RKO (cell line): ENCODE measurements at places on chromosomes 4 and X.

GRCh38 chr4:41216294-41217019 is 2.1 kb upstream of the APBB2 start:
- DNase-seq, result peak; percentile 87

- no peak for DNase-seq
These were observed 46.1 kb downstream of the CNOT6L start for GRCh38 chr4:77773101-77773500.

GRCh38 chr4:105068516-105068915 is 78.2 kb upstream of the TET2 start:
- DNase-seq, result no peak

GRCh38 chrX:18534949-18535348 is 109.5 kb downstream of the CDKL5 start:
- DNase-seq, result no peak

DNA sequence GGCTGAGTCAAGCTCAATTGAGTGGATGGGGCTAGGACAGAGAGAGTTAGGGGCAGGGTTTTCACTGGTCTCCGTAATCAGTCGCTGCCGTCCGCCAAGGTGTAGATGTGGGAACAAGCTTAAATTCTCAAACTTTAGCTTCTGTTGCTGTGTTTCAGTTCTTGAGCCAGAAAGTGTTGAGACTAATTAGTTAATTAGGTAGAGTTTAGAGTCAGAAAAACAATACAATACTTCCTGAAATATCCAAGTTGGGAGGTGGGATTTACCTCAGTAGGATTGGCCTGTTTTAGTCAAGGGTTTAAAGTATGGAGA is 1.1 kb upstream of the UBE2D3 start:
- no peak for DNase-seq

GRCh38 chr4:167020410-167020809 is 213.9 kb downstream of the SPOCK3 start:
- peak; percentile 25 for DNase-seq

GRCh38 chr4:6591313-6591712 is 16.3 kb downstream of the MAN2B2 start:
- no peak for DNase-seq

- DNase-seq, result peak; percentile 3
These were observed 330.4 kb upstream of the NWD2 start for GRCh38 chr4:36914106-36914505.

GRCh38 chr4:139042981-139043460 is 27.4 kb downstream of the NOCT start:
- no peak for DNase-seq

DNA sequence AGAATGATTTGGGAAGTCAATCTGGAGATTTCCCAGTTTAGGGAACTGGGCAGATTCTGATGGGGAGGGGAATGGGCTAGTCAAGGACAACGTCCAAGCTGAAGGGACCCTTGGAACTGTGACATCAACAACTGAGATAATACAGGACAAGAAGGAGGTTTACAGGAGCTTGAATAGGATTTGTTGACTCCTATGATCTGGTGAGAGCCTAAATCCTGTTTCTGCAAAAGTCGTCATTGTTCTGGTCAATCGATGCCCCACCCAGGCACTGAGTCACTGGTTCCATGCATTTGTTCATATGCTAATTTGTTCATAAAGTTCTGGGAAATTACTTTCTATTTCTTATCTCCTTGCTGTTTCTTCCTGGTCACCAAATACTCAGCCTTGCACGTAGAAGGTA is 15.3 kb upstream of the PDGFRA start:
- DNase-seq, result no peak

- DNase-seq, result no peak
These were observed 69.3 kb upstream of the HELT start for GRCh38 chr4:184949020-184949419.

GRCh38 chrX:35115205-35115604 is 172.6 kb downstream of the FAM47B start:
- DNase-seq, result no peak

DNA sequence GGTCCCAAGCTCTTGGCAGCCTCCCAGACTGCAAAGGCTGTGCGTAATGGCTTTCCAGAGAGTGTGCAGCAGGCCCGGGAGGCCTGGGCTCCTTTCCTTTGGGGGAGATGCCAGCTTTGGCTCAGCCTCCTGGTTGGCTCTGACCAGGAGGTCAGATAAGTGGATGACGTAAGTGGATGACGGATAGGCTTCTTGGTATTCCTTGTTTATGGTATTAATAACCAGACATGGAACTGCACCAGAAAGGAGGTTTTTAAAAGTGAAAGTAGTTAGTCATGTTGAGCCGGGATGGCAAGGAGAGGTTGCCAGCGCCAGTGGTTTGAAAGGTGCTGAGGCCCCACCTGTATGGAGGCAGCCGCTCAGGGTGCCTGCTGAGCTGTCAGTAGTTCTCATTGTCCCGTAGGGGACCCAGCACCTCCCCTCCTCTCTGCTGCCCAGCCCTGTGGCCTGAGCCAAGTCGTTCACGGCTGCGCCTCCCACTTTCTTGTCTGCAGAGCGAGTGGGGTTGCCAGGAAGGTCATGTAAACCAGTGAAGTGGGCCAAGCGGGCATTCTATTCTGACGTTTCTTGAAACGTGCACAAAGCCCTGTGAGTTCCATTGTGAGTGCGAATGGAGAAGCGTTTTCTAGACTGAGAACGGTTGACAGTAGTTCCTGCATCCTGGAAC is 28.7 kb upstream of the STOX2 start:
- DNase-seq, result no peak

- DNase-seq, result no peak
These were observed 27.7 kb upstream of the GLRB start for GRCh38 chr4:157048248-157048647.
